Activated gamma-delta T cell treated with Interleukin-2 at 50 U/mL for 16 hours (primary cell): ENCODE measurements at places on chromosomes 4 and X.

DNA sequence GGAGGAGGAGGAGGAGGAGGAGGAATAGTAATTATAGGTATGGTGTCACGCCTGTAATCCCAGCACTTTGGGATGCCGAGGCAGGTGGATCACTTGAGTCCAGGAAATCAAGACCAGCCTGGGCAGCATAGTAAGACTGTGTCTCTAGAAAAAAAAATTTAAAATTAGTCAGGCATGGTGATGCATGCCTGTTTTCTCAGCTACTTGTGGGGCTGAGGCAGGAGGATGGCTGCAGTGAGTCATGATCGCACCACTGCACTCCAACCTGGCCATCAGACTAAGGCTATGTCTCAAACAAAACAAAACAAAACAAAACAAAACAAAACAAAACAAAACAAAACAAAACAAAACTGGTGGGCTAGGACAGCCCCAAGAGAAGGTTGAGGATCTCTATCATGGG is 3.0 kb downstream of the STARD8 start:
- no peak for DNase-seq

DNA sequence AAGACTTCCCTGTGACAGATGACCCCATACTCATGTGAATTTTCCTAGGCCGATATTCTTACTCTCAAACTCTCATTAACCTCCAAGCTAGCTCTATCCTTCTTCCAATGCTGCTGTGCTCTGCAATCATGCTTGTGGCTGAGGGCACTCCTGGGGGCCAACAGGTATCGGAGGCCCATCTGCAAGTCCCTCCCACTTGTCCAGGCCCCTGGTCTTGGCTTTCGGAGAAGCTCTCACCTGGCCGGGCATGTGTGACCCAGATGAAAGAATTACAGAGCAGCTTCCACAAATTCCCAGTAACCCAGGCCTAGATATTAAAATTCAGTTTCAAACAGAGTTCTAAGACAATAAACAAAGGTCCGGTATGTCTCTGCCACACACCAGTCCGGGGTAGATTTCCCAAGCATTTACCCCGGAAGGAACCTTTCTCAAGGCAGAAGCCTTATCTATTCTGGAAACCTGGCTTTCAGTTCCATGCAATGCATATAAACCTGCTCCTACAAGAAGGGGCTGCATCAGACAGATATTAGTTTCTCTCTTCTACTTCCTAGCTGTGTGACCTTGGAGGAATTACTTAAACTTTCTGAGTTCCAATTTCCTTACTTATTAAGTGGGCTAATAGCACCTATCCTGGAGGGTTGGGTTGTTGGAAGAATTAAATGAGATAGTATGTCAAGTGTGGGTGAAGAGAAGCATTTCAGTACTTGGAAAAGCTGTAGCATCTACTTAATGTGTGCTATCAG is 270.8 kb downstream of the PTTG2 start:
- no peak for DNase-seq

DNA sequence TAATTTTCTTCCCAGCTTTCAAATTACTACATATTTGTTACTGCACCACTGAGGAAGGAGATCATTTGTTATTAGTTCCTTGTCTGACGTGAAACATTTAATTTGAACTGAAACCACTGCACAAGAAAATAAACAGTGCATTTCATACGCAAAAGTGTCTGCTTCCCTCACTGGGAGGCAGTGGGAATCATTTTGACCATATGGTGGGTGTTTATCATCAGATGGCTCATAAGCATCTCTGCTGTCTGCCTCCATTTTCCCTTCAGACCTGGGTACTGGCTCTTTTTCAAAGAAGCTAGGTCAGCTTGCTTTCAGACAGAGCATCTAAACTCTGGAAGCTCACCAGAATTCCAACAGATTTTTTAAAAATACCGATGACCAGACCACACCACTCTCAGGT is 135.2 kb downstream of the PCDH19 start:
- DNase-seq, result no peak

GRCh38 chr4:42361456-42361855 is 35.8 kb upstream of the SHISA3 start:
- no peak for DNase-seq

DNA sequence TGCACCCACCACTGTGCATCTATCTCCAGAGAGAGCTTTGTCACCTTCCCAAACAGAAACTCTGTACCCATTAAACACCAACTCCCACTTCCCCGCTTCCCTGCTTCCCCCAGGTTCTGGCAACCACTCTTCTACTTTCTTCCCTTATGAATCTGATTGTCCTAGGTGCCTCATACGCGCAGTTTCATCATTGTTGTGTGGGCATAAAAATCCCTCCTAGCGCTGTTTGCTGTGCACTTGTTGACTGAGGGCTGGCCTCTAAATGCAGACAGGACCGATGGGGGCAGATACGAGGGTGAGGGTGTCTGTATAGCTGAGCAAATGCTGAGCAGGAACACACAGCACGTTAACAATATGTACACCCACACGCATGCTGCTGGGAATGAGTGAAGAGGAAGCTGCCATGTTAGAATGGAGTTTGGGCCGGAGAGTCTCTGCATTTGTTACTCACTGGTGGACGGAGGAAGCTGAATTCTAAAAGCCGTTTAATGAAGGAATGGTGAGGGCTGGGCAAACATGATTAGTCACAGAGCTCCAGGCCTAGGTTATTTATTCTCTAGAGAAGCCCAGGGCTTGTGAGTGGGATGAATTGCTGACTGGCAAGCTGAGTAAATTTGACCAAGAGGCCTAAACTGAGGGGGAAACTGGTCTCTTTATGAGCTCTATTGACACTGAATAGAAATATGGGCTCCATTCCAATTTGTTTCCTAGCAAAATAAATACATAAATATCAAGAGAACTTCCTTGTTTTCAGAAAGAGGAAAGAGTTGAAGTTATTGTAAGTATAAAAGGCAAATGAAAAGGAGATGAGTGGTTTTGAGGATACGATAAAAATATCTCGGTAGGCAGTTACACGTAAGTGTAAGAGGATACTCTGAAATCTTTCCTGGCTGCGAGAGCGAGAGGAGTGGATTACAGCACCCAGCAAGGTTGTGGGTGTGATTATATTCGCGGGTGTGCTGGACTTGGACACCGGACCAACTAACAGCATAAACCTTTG is 95.9 kb upstream of the RPS6KA3 start:
- DNase-seq, result no peak

DNA sequence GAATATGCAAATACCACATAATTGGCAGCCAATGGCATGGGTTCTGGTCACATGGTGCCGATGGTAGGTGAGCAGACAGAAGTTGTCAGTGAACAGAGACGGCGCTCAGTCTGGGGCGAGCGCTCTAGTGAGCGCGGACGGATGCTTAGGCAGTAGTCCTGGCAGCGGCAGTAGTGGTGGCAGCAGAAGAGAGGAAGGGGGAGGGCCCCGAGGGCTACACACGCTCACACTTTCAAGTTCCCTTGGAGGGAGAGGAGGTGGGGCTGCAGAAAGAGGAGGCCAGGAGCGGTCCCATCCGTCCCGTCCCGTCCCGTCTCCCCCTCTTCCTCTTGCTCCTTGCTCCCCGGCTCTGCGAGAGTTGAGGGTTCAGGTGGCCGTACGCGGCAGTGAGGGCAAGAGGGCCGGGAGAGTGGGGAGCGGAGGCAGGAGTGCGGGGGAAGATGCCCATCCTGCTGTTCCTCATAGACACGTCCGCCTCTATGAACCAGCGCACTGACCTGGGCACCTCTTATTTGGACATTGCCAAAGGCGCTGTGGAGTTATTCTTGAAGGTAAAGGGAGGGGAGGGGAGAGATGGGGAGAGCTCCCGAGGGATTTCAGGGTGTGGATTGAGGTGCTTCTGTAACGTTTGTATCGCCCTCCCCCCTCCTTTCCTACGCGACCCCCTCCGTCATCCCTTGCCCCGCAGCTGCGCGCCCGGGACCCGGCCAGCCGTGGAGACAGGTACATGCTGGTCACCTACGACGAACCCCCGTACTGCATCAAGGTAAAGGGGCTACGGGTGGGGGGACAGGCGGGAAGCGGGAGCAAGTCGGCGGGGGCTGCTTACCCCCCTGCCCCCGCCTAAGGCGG is at the start of gene INTS6L:
TSS of gene INTS6L (plus strand) at position 108 of the 852 bp plus-strand sequence. CDS start at position 441, 333 bp downstream.
- peak; percentile 80 for DNase-seq

- no peak for DNase-seq
Observed at GRCh38 chrX:43266487-43266886, 389.6 kb upstream of the MAOA start.

DNA sequence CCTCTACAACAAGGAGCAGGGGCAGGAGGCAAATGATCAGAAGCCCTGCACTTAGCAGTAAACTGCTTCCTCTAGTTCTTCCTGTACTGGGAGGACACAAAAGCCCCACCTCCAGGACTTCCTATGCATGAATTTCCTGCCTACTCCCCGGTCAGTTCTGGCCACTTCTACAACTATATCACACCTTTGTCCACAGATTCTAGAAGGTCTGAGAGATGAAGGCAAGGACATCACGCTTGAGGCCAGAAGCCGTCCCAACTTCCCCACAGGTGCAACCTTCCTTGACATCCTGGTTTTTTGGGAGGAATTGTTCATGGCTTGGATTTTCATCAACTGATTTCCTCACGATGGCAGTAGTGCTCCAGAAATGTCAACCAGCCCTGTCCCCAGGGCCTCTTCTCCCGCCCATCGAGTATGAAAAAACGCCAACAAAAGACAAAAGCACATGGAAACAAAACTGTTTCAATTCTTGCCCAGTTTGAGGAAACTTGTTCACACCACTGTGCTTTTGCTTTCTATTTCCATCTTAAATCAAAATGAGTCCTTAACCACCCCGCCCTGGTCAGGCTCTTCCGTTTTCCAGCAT is 206.5 kb upstream of the STK26 start:
- DNase-seq, result peak; percentile 83

DNA sequence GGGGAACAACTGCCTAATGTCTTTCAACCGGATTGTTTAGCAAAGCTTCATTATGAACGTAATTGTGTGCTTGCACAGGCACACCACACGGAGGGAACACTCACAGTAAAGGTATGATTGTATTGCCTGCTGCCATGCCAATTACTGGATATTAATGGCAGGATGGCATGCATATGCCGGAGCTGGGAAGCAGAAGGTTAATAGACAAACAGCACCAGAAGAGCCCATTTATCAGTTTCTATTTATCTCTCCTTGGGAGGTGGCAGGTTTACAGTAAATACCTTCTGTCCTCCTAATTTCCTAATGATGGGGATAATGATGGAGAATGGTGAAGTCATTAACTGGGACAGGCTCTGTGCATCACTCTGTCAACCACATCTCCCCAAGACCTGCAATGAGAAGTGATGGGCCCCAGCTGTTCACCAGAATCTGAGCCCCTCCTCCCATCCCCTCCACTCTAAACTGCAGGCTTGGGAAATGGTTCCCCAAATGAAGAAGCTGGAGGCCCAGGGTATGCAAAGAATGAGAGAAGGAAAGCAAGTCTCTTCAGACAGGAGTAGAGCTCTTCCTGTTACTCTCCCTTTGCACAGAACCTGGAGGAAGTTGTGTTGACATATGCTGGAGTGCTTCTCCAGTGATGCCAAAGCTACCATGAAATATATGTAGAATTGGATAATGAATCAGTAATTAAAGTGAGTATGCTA is 160.8 kb downstream of the NAA11 start:
- DNase-seq, result no peak

GRCh38 chrX:131704136-131704695 is 160.3 kb downstream of the OR13H1 start:
- DNase-seq, result peak; percentile 89

DNA sequence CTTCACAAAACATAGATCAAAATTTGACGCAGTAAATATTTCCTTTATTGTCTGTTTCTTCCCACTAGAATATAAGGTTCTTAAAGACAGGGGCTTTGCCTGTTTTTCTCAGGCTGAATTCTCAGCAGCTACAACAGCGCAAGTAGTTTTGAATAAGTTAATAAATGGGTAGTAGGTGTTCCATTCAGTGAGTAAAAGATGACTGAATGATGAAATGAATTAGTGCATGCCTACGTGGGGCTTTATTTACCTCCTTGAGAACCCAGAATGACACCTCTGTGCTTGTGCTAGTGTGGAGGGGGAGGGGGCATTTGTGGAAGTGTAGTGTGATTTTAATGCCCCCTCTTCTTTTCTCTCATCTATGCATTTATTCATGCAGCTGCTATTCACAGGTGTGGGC is 278.9 kb downstream of the FBXW7 start:
- DNase-seq, result no peak

GRCh38 chrX:22397566-22397965 is 124.9 kb downstream of the CBLL2 start:
- no peak for DNase-seq

GRCh38 chrX:6363188-6363587 is 134.5 kb upstream of the NLGN4X start:
- no peak for DNase-seq

DNA sequence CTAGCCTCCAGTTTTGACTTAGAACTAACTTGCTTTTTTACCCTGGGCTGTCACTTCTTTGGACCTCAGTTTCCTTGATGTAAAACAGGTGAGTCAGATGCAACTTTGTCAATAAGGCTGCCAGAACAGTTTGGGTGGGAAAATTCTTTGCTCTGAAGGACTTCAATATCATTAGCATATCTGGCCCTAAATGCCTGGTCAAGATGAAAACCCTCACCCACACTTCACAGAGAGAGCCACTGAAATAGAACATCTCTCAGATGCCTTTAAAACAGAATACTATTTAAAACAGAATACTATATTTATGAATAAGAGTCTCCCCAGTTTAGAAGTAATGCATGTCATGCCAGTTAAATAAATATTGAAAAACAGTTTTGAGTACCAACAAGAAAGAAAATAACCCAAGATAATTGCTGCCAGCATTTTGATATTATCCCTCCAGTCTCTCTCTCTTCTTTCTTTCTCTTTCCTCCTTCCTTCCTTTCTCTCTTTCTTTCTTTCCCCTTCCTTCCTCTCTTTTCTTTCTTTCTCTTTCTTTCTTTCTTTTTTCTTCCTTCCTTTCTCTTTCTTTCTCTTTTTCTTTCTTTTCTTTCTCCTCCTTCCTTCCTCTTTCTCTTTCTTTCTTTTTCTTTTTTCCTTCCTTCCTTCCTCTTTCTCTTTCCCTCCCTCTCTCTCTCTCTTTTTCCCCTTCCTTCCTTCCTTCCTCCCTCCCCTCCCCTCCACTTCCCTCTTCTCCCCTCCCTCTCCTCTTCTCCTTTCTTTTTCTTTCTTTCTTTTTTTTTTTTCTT is 32.8 kb upstream of the SHISA3 start:
- DNase-seq, result no peak

GRCh38 chr4:85779165-85779564 is 304.2 kb downstream of the ARHGAP24 start:
- DNase-seq, result no peak

DNA sequence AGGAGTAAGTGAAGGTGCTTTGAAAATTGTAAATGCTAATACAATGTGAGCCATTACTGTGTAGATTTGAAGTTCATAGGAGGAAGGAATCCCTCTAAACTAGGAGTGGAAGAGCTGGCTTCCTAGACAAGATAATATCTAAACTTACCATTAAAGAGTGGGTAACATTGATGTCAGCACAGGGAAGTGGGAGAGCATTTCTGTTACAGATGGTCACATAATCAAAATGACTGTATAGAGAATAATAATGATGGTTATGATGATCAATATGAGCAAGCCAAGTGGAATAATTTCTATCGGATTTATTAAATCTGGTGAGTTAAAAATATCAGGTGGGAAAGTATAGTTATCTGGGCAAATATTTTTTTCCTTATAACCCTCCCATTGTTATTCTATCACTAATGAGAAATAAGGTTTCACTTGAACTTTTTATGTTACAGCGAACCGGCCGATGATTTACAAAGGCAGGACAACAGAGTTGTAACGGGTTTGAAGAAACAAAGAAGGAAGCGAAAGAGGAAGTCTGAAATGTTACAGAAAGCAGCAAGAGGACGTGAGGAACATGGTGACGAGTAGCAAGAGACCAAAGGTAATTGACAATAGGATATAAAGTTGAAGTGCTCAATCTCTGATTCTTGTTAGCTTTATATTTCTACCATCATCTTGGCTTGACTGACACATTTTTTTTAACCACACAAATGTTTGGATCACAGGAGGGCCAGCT is 43.5 kb downstream of the FMR1NB start:
- no peak for DNase-seq
